ENCODE measurements at places on chromosomes 4 and X. TPM values are rescaled to one million over a fixed set of nuclear protein-coding genes. Genes with fewer than 3 reads are reported as not detected.

- DNase-seq = no peak
Measured at GRCh38 chr4:152102436-152103000, 341.7 kb upstream of the GATB start.

RPS6KA6 gene
- total RNA-seq = 13.1 TPM

DNA sequence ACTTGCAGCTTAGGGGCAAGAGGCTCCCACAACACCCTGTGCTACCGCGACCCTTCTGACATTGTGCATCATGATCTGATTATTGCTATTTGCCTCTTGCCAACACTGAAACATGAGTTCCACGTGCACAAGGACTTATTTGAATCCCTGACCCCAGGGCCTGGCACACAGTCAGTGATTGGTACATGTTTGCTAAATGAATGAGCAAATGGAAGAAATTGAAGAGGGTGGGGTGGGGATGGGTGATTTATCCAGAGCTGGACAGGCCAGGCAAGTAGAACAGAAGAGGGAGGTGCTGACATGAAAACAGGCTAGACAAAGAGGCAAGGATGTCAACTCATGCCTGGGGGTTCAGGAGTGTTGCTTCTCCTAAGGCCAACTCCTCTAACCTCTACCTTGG lies 24.9 kb upstream of the RPL39 start:
- no peak for DNase-seq

DNA sequence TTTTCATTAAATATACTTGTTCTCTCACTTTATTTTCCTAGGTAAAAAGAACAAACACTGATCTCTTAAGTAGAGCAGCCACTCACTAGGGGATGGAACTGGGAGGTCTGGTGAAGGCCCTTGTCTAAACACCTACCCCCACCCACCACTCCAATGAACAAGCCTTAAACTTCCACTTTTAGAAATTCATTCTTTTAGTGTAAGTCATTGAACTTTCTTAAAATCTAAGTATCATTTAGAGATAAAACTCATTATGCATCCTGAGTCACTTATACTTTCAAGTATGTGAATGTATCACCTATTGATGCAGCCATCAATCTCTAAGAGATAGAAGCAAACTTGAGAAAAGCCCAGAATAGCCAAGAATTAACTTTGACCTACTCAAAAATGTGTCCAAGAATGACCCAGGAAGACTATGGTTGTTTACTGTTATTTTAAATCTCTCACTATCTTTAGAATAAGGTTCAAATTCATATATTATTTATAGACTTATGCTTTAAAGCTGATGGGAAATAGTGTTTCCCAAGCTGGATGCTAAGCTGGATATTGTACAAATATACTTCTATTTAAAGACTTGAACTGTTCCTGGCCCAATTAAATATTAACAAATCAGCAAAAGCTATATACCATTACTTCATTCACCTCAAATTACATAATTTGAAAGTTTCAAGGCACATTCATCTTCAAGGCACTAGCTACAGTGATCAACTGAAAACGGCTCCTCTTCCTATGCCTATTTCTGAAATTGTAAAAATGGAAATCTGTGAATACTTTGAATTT lies 49.5 kb downstream of the CAMK2D start:
- DNase-seq = no peak

DLG3 gene
- 41.2 TPM for total RNA-seq

PGRMC2 gene
- total RNA-seq = 27.6 TPM

DNA sequence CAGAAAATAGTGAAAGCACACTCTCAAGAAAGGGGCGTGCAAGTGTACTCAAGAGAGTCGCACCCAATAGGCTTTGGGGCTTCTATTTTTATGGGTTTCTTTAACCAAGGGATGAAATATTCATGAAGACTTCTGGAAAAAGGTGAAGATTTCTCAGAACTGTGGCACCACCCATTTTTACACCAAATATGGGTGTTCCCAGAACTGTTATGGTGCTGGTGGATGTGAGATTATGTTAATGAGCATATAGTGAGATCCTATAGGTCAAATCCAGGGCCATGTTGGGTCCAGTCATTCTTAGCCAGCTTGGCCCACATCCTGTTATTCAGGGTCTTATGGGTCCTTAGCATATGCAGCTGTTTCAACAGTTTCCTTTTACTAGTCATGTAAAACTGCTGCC lies 61.0 kb upstream of the SMIM10 start:
- no peak for DNase-seq
